Ovary (tissue), 10 donors: ENCODE measurements at places on chromosomes 13 and 19. TPM values are rescaled to one million over a fixed set of nuclear protein-coding genes. Genes with fewer than 3 reads are reported as not detected.

The CGB1 gene
- not detected for total RNA-seq

The FFAR1 gene
- total RNA-seq: 2.8 TPM

The ZNF132 gene
- total RNA-seq: 6.2 TPM

The CEACAM5 gene
- not detected for total RNA-seq

The AXL gene
- 52.2 TPM for total RNA-seq

The CERS1 gene
- 0.38 TPM for total RNA-seq

The PSG4 gene
- not detected for total RNA-seq

DNA sequence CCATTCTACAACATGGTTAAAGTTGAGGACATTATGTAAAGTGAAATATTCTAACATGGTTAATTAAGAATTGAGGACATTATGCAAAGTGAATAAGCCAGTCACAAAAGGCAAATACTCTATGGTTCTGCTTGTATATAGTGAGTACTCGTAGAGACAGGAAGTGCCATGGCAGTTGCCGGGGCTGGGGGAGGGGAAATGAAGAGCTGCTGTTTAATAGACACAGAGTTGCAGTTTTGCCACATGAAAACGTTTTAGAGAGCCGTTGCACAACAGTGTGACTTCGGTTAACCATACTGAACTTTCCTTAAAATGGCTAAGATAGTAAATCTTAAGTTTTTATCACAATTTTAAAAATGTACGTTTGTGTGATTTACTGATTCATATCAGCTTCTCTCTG lies 176.9 kb downstream of the SHISA2 start:
- no peak overlapping the region for H3K4me3 ChIP-seq
- H3K4me1 ChIP-seq: no peaks in the 10 kb centered on the region
- no peaks in the 10 kb centered on the region for H3K27me3 ChIP-seq

- no peak for DNase-seq
- H3K4me3 ChIP-seq: no peak overlapping the region
- H3K27ac ChIP-seq: no peak overlapping the region
Measured at GRCh38 chr19:7773841-7774240, 10.8 kb downstream of the CLEC4M start.

DNA sequence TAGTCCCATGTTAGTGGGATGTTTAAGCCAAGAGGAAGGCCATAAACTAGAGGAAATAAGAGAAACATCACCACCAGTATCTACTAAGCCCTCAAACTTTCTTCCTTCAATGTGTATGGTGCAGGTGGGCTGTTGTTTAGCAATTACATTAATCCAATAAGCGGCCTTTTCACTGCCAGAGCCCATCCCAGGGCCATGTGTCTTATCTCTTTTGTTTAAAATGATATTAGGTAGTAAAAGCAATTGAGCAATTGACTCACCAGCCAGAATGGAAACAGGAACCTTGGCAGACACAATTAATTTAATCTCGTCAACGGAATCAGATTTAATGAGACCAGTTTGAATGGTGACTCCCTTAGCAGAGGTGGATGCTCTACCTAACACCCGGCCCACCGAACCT lies 1503.5 kb downstream of the UQCRFS1 start:
- DNase-seq: no peak
- no peaks in the 10 kb centered on the region for H3K36me3 ChIP-seq
- no peak overlapping the region for H3K4me3 ChIP-seq
- H3K27ac ChIP-seq: no peak overlapping the region
- no peaks in the 10 kb centered on the region for H3K4me1 ChIP-seq

DNA sequence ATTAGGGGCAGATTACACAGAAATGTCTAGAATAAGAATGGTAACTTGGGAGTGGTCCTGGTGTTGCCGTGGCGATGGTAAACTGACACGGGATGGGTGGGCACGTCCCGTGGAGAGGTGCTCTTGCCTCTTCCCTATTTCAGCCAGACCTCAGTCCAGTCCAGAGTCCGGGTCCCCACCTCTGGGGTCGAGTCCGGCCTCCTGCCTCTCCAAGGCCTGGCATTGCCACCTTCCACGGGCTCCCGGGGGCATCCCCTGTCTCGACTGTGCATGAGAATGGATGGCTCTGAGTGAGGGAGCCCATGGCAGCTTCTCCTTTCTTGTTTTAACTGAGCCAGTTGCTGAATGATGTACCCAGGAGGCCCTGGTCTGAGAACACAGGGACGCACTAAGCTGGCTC lies 142.3 kb downstream of the SOX1 start:
- no peak for DNase-seq
- H3K27me3 ChIP-seq: no peaks in the 10 kb centered on the region
- H3K4me3 ChIP-seq: no peak overlapping the region
- no peaks in the 10 kb centered on the region for H3K36me3 ChIP-seq
- H3K27ac ChIP-seq: no peak overlapping the region

DNA sequence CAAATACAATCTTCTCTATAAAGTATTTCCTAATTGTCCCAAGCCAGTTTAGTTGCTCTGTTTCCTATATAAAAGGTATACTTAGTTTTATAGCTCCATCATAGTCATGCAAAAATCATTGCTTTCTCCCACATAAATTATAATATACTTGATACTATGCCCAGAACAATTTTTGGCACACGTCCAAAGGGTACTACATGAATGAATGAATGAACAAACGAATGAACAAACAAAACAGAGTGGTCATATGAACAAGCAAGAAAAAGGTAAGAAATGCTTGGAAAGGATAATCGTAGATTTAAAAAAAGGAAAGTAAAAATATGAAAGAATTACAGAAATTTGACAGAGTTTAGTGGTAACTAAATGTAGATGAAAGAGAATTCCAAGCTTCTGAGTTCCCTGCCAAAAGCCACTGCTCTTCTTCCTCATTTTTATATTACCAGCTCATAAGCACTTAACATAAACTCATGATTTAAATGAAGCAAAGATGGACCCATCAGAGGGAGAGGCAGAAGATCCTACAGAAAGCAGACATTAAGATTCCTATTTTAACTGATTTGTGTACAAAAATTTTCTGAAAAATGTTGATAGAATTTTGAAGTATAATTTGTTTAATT lies 123.2 kb downstream of the ENOX1 start:
- DNase-seq: no peak
- H3K27ac ChIP-seq: no peak overlapping the region
- H3K4me1 ChIP-seq: peaks cover 9% of the 10 kb centered on the region
- H3K36me3 ChIP-seq: no peaks in the 10 kb centered on the region
- H3K4me3 ChIP-seq: no peak overlapping the region

- H3K4me1 ChIP-seq: peaks cover 7% of the 10 kb centered on the region
- H3K27ac ChIP-seq: no peak overlapping the region
- no peak for DNase-seq
- no peaks in the 10 kb centered on the region for H3K27me3 ChIP-seq
- no peaks in the 10 kb centered on the region for H3K36me3 ChIP-seq
Measured at GRCh38 chr13:28333204-28333881, 161.6 kb downstream of the FLT1 start.
